GM03348 (cell line): ENCODE measurements at places on chromosomes 2 and 18.

GRCh38 chr18:48027401-48027963 lies 97.0 kb upstream of the SMAD2 start:
- DNase-seq, result peak; percentile 42

DNA sequence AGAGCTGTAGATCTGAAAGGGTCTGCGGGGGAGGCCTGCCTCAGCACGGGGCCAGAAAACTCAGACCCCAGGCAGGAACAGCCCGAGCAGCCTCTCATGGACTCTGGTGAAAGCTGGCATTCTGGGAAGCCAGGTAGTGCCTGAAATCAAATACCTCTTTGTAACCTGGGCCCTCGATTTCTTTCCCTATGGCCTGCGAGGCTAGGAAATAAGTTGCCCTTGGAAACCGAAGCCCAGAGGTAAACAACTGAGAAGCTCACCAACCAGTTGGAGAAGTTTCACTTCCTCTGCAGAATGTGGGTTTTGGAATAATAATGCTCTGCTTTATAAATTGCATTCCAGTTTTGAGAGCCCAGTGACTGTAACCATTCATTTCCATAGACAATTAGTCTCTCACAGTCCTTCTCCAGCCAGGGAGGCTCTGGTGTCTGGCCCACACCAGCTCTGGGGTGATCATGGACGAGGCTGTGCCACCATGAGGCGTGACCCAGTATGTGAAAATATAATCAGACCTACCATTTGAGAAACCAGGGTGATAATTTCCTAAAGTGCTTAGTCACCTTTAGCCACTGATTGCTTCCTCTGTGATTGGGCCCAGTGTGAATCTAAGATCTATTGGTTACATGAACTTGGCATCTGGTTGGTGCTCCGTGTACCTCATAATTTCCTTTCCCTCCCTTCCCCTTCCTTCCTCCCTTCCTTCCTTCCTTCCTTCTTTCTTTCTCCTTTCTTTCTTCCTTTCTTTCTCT lies 133.1 kb upstream of the PELI1 start:
- DNase-seq, result peak; percentile 31

DNA sequence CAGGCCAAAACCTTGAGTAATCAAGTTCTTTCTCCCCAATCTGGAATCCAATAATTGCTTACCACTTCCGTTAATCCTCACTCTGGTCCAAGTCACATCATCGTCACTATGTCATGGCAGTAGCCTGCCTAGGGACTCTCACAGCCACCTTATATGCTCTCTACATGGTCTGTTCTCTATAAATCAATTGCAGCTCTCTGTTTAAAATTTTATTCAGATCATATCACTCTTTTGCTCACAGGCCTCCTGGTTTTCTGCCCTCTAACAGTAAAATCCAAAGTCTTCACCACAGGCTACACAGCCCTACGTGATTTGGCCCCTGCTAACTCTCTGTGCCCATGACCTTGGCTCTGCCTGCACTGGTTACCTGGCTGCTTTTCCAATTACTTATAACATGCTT lies 188.7 kb downstream of the STK39 start:
- no peak for DNase-seq

DNA sequence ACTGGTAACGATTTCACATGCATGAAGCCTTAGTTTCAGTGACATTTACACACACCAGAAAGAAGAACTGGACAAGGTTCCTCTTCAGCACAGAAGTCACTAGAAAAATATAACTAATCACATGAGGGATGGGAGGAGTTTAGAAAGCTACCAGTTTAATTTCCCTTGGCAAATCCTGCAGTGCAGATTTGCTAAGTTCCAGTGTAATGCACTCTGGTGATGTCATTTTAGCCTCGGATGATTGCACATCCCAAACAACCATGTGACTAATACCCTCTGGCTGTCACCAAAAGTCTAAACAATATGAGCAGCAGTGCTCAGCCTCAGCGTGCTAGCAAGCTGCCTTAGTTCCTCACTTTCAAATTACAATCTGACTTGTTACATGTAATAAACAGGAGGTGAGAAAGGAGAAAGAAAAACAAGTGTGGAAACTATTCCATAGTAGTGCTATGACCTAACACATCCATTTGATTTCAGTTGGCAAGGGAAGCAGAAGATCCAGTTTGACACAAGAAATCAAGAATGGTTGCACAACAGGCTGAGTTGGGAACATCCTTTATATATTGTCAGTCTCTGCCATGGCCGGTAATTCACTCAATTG lies 35.3 kb upstream of the PPP1CB start:
- peak; percentile 84 for DNase-seq

GRCh38 chr2:134714228-134714627 lies 4.6 kb downstream of the TMEM163 start:
- DNase-seq, result no peak

- no peak for DNase-seq
These were observed 1006.6 kb upstream of the POU3F3 start for GRCh38 chr2:103847276-103847675.

- DNase-seq, result peak; percentile 10
These were observed 44.3 kb upstream of the FBXO11 start for GRCh38 chr2:47950340-47951301.

DNA sequence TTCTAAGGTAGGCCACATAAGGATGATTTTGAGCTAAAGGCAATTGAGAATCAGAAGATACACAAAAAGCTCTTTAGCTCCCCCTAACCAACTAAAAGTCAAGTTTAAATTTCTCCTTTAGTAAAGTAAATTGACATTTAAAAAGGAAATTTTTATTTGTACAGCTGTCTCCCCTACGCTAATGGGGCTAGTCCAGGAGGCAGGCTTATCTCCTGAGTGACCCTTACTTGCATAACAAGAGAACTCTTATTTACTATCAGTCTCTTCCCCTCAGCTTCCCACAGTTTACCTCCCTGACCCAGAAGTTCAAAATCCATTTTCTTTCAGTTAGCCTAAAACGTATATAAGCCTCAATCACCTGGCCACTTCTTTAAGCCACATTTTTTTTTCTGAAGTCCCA lies 1002.8 kb upstream of the NRXN1 start:
- DNase-seq, result no peak

GRCh38 chr18:53283708-53284107 lies 940.8 kb downstream of the MBD2 start:
- DNase-seq, result no peak

DNA sequence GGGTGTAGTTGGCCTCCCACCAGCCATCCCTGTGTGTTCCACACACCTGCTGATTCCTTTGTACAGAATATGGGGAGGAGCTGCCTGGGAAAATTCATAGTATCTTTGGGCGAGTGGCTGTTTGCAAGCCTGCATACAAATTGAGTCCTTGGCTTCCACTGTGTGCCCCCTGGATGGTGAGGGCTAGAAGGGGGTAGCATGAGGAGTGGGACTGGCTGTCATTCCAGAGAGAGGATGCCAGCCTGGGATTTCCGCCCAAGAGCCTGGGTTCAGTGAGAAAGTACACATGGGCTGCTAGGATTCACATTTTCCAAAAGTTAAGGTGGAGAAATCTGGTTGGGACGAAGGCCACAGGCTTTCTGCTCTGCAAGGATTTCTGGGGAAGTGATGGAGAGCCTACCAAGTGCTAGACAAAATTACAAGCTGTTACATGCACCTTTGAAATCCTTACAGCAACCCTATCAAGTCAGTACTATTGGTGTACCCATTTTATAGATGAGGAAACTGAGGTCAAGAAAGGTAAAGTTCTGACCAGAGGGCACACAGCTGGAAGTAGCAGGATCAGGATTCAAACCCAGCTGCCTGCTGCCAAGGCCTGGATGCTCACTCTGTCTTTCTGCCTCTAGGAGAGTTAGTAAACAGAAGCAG lies 606 bp upstream of the TOGARAM2 start:
- DNase-seq, result no peak

DNA sequence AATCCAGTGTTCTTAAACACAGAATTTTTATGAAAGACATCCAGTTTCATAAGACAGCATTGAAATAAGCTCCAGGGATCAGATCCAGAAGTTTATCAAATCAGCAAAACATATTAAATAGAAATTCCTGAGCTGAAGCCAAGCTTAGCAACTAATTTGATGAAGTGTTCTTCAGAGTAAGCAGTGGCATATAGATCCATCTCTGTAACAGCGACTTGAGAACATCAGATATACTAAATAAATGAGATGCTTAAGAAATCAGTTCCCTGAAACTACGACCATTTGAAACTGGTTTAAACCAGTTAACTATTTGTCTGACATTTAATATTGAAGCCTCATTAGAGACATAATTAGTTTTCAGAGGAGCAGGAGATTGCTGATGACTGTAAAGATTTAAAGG lies 34.1 kb downstream of the PPP1R1C start:
- no peak for DNase-seq

GRCh38 chr18:75545189-75545588 lies 117.7 kb upstream of the SMIM21 start:
- no peak for DNase-seq

GRCh38 chr2:176324862-176325261 lies 55.6 kb downstream of the MTX2 start:
- DNase-seq, result no peak

- no peak for DNase-seq
These were observed 109.7 kb downstream of the FOXI3 start for GRCh38 chr2:88342749-88343148.

GRCh38 chr2:84856787-84857186 lies 24.1 kb downstream of the TRABD2A start:
- DNase-seq, result no peak

- peak; percentile 80 for DNase-seq
These were observed 61.9 kb upstream of the CREB1 start for GRCh38 chr2:207467716-207468347.

- no peak for DNase-seq
These were observed 46.4 kb upstream of the MAP4K3 start for GRCh38 chr2:39483534-39483933.

GRCh38 chr2:66509326-66509811 lies 74.4 kb downstream of the MEIS1 start:
- no peak for DNase-seq

DNA sequence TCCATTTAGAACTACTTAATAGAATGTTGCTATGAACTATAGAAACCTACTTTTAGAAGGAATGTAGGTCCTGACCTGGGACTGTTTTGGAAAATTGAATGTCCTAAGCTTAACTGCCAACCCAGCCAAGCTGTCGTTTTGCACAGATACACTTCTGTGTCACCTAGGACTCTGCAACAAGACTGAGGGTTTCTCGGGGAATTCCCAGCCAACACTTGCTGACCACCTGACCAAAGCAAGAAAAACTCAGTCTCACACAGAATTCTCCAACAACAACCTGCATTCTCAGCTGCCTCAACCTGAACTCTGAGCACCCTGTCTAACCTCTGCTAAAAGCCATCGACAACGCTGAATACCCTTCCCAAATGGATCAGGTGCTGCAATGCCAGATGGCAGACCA lies 128.2 kb downstream of the SS18 start:
- no peak for DNase-seq

DNA sequence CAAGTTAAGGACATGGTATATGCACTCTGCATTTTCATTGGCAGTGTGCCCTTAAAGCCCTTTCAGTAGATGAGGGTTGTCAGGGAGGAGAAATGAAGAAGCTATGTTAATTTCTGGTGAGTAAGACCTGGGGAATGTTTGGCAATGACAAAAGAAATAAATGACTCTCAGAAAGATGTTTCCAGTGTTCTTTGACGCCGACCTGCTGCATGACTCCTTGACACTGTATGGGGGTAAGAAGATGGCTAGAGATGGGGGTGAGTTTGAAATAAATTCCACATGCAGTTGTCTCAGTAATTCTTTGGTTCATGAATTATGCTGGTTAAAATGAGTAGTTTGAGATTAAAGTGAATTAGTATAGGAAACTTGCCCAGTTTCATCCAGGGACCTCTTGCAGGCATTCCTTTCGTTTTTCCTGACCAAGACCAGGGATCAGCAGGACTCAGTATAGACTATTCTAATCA lies 5.9 kb downstream of the CCDC121 start:
- DNase-seq, result peak; percentile 76

DNA sequence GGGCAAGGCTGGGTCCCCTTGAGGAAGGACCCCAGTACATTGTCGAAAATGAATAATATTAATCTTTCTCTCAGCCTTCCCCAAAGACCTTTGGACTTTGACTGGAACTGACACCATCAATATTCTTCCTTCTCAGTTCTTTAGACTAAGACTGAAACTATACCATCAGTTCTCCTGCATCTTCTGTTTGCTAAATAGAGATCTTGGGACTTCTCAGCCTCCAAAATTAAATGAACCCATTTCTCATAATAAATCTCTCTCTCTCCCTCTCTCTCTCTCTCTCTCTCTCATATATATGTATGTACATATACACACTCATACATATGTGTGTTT lies 39.7 kb upstream of the VRK2 start:
- DNase-seq, result no peak

DNA sequence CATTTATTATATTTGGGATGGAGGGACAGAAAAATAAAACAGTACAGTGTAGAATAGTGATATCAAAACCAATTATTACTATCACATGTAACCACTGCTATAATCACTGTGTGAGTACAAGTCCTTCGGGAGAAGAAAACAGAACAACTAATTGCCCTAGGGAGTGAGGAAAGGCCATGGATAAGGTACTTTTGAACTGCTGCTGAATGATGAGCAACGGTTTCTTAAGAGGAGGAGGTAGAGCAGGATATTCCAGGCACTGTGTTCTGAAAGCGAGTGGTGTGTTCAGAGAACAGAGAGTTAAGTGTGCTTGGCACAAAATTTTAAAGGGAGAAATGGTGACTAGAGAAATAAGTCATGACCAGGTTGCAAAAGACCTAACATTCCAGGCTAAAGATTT lies 134.2 kb downstream of the CALCRL start:
- DNase-seq, result no peak

- no peak for DNase-seq
These were observed 232.8 kb downstream of the CCDC85A start for GRCh38 chr2:56416500-56417176.

- peak; percentile 71 for DNase-seq
These were observed 61.2 kb downstream of the FARSB start for GRCh38 chr2:222594679-222595078.

DNA sequence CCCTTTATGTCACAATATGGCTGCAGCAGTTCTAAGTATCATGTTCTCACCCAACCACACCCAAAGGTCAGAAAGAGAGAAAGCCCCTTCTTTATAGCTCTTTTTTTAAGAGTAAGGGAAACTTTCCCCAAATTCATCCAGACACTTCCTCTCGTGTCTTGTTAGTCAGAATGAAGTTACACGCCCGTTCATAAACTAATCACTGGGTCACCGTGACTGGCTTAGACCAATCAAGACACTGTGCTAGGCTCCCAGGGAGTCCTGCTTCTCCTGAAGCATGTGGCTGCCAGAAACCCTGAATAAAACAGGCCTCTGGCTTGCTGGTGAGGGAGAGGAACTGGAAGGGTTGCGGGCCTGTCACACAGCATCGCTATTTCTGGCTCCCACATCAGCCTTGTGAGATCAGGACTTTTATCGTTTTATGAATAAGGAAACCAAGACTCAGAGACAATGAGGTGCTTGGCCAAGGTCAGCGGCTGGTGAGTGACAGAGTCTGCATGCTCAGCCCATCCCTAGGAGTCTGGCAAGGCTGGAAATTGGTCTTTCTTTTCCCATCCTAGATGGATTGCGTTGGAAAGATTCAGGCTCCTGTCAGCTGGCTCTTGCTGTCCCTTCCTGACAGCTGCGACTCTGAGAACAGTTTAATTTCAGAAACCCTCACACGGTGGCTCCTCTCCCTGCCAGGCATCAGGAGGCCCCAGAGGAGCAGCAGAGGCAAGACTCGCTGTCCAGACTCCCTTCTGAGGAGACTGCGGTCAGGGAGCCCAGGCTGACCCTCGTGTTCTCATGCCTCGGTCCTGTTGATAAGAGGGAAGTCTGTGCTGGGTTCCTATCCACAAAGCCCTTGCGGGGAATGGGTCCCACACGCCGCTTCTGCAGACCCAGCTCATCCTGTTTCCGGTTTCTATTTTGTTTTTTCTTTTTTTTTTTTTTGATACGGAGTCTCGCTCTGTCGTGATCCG lies 104.5 kb upstream of the TAF1B start:
- peak; percentile 24 for DNase-seq

GRCh38 chr18:21300035-21300907 lies 58.2 kb downstream of the GREB1L start:
- no peak for DNase-seq
